Stimulated activated CD4-positive, alpha-beta T cell treated with anti-CD3 and anti-CD28 coated beads, Interleukin-1b, Interleukin-23, amount 100 ng/mL, for 24 hours (primary cell): ENCODE measurements at places on chromosomes 16 and 17.

DNA sequence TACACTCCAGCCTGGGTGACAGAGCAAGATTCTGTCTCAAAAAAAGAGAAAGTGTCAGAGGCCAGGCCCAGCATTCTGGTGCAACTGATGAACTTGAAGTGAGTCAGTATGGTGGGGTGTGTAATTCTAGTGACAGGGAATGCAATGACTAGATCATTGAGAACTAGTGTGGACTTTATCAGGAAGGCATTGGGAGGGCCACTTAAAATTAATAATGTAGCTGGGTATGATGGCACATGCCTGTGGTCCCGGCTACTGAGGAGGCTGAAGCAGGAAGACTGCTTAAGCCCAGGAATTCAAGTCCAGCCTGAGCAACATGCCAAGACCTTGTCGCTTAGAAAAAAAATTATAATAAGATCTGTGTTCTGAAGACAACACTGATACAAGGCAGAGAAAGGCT, 90.8 kb downstream of the STX8 start:
- DNase-seq = no peak

- DNase-seq = no peak
These were observed 2.3 kb upstream of the NCBP3 start for GRCh38 chr17:3848229-3848835.

- DNase-seq = no peak
These were observed 60.7 kb downstream of the MMD start for GRCh38 chr17:55360971-55361370.

DNA sequence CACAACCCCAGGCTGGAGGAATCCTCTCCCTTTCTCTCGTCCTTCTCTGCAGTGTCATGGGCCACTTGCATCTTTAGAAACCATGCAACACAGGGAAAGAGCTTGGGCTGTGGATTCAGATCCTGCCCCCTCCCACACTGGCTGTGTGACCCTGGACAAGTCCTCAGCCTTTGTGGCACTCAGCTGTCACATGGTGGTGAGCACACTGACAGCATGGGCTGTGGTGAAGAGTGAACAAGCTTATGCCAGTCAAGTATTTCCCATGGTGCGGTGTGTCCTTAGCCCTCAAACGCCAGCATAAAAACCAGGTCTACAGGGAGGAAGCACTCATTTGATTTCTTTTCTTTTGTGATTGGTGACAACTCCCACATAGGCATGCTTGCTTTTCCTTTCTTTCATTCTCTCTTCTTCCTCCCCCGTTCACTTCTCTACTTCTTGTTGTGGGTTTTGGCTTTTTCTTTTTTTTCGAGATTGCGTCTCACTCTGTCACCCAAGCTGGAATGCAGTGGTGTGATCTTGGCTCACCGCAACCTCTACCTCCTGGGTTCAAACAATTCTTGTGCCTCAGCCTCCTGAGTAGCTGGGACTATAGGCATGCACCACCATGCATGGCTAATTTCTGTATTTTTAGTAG, 314.2 kb downstream of the CPPED1 start:
- DNase-seq = no peak

- DNase-seq = no peak
These were observed 104.0 kb upstream of the CDH5 start for GRCh38 chr16:66262253-66263167.

DNA sequence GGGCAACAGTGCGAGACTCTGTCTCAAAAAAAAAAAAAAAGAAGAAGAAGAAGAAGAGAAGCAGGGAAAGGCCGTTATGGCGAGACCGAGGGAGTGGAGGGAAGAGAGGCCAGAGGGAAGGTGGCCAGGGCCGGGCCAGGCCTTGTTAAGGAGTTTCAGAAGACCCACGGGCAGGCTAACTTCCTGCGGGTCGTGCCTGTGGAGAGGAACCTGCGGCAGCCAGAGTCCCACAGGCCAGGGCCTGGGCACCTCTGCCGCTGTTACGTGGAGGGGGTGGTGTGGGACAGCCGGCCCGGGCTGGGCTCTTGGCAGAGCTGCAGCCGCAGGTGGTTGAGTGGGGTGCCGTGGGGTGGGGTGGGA, 5.4 kb downstream of the WDR81 start:
- no peak for DNase-seq

DNA sequence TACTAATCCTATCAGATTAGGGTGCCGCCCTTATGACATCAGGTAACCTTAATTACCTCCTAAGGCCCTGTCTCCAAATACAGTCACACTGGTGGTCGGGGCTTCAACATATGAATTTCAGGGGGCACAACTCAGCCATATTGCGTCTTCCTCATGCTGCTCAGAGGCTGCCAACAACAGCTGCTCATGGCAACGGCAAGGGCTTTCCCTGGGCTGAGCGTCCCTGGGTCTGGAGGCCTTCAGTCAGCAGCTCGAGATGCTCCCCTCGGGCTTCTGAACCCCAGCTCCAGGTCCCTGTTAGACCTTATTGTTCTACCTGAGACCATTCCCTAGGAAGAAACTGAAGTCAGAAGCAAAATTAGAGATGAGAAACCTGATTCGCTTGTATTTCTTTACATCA, 157.2 kb downstream of the TMEM132E start:
- no peak for DNase-seq

DNA sequence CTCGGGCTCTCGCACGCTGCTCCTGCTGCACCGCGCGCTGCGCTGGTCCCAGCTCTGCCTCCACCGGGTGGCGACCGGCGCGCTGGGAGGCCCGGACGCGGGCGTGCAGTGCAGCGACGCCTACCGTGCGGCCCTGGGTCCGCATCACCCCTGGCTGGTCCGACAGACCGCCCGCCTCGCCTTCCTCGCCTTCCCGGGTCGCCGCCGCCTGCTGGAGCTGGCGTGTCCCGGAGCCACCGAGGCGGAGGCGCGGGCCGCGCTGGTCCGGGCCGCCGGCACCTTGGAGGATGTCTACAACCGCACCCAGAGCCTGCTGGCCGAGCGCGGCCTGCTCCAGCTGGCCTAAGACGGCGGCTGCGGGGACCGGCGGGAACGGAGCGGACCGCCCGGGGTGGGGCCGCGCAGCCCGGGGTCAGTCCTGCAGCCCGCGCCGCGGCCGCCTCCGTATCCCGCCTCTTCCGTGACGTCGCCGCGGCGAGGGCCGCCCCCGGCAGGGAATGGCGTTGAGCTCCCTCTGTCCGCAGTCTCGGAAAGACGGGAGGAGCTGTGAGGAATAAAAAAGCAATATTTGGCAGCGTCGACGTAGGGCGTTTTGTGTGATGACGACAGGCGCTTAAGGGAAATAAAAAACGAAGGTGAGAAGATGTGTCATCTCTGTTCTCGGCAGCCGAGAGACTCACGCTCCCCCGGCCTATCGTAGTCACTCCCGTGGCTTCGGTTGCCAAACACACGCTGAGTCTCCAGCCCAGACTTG, 1.4 kb downstream of the GLTPD2 start:
- DNase-seq = no peak

DNA sequence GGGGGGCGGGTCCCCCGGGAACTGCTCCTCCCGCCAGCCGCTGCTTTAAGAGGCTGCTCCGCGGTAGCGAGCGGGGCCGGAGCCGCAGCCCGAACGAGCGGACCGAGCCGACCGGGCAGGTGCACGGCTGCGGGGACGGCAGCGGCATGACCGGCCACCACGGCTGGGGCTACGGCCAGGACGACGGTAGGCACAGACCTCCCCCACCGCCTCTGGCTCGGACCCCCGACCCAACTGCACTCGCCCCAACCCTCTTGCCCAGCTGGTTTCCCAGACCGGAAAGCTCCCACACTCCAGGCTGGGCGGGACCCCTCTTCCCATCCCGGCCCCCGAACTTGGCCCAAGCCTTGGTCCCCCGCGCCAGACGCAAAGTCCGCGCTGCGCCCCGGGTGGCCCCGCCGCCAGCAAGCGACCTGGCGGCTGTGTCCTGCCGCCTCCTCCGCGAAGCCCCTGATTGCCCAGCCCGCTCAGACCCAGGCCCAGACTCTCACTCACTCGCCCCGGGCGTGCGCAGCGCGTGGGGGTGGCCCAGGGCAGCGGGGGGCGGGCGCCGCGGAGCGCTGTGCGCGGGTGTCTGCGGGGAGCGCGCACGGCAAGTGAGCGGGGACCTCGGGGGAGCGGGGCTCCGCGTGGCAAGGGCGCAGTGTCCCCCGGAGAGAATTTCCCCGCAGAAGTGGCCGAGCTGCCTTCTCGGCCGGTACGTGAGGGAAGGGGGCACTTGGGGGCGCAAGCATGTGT, at the start of gene CA7:
Gene CA7, plus strand, starts transcription at position 73 of the 738 bp plus-strand sequence. Its CDS starts 74 bp downstream, at position 147.
- no peak for DNase-seq

DNA sequence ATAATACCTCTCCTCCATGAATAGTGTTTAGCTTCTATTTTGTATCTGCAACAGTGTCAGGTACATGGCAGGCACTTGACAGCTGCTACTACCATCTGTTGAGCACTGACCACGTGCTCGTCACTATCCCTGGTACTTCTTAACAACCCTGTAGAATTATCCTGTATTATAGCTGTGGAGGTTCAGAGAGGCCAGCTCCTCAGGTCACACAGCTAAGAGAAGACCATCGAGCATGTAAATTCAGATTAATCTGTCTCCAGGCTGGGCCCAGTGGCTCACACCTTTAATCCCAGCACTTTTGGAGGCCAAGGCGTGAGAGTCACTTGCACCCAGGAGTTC, 26.3 kb downstream of the WSB1 start:
- DNase-seq = no peak

DNA sequence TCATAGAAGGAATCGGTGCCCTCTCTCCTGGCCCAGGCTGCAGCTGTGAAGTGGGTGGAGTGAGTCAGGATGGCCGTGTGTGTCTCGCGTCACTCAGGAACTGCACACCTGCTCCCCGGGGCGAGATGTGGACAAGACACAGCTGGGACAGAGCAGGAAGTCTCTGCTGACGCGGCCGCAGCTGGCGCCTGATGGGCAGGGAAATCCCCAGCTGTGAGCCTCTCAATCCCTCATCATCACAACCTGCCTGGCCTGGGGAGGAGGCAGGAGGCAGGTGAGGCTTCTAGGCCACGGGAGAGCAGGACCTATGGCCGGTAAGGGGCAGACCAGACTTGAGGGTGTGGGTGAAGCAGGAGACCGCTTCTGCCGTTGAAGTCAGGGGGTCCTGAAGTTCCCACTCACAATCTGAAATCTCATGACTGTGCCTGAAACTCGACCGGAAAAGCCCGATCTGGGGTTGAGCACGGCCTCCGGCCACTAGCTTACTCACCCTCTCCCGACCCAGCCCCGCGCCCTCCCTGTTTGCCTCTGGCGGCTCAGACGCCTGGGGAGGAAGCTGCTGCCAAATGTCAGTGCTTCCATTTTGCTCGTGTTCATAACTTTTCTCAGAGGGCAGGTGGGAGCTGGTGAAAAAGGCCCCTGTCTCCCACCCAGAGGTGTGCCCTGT, 1.1 kb upstream of the TRPV3 start:
- no peak for DNase-seq

- no peak for DNase-seq
These were observed 7.6 kb downstream of the MYO18A start for GRCh38 chr17:29172589-29172988.

DNA sequence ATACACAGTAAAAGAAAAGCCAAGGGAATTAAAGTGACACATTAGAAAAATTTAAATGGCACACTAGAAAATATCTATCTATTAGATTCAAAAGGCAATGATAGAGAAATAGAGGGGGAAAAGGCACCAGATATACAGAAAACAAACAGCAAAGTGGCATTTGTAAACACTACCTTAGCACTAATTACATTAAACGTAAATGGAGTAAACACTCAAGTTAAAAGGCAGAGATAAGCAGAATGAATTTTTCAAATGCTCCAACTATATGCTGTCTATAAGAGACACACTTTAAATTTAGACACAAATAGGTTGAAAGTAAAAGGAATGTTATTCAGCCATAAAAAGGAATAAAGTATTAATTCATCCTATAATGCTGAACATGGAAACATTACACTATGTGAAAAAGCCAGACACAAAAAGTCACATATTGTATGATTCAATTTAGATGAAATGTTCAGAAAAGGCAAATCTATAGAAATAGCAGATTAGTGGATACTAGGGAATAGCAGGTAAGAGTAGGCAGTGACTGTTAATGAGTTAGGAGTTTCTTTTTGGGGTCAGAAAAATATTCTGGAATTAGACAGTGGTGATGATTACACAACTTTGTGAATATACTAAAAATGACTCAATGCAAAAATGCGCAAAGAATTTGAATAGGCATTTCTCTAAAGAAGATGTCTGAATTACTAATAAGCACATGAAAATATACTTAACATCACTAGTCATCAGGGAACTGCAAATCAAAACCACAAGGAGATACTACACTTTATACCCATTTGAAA, 92.4 kb downstream of the BRIP1 start:
- no peak for DNase-seq

DNA sequence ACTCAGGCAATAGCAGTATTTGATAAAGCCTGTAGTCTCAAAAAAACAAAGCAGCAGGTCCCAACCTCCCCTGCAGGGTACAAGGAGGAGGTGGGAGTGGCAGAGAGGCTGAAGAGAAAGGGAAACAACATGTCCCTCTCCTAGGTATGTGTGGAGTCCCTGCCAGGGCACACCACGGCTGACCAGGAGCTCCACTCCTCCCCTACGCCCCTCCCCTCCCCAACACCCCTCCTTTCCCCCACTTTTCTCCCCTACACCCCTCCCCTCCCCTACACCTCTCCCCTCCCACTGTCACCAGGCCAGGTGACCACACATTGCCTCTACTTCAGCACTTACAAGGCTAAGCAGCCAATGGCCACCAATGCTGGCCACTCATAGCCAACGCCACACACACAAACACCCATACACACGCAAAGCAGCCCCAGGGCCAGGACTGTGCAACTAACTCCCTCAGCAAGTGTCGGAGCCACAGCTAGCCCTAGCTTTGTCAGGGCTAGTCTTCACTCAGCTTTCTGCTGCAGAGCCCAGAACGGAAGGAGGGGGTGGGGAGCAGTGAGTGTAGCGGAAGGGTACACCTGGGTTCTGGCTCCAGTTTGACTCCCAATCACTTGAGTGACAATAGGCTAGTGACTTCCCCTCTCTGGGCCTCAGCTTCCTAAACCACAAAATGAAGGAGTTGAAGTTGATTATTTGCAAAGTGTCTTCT, 8.2 kb downstream of the CAVIN1 start:
- peak; percentile 32 for DNase-seq

DNA sequence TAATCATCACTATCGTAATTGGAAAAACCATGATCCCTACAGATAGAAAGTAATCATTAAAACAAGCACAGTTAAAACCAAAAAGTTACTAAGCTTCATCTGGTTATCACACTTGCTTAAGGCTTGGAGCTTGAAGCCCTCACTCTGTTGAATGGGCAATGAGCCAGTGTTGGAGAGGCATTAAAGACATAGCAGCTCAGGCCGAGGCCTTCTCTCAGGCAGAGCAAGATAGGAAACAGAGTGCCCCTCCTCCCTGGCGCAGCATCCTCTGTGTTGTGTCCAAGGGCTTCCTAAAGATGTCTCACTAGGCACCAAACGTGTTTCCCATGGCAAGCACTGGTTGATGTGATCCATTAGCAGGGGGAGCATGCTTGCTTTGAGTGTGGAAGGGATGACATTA, 34.9 kb upstream of the LGALS9 start:
- no peak for DNase-seq

GRCh38 chr17:27352448-27353032, 58.6 kb downstream of the WSB1 start:
- DNase-seq = no peak

DNA sequence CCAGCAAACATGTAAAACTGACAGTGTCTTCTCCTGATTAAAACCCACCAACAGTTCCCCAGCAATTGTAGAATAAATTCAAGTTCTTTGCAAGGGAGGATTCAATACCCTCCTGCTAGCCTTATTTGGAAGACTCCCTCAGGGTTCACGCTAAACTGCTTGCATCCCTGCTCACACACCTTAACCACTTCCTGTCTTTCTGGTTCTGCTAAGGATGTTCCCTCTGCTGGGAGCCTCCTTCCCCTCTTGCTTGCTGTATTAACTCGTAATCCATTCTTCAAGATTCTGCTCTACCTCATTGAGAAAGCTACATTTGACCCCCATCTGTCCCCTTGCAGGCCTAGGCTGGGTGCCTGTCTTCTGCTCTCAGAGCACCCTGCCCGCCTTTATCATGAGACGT, 2.3 kb upstream of the SHISA6 start:
- no peak for DNase-seq

- DNase-seq = no peak
These were observed 645 bp upstream of the GFOD2 start for GRCh38 chr16:67719778-67720144.
